ENCODE measurements at places on chromosomes 16 and 17.
A peak's percentile ranks its signal among the peaks of the same experiment; 100 is the strongest.

- no peak for DNase-seq
Observed at GRCh38 chr16:10906914-10907756, 30.1 kb downstream of the CIITA start.

DNA sequence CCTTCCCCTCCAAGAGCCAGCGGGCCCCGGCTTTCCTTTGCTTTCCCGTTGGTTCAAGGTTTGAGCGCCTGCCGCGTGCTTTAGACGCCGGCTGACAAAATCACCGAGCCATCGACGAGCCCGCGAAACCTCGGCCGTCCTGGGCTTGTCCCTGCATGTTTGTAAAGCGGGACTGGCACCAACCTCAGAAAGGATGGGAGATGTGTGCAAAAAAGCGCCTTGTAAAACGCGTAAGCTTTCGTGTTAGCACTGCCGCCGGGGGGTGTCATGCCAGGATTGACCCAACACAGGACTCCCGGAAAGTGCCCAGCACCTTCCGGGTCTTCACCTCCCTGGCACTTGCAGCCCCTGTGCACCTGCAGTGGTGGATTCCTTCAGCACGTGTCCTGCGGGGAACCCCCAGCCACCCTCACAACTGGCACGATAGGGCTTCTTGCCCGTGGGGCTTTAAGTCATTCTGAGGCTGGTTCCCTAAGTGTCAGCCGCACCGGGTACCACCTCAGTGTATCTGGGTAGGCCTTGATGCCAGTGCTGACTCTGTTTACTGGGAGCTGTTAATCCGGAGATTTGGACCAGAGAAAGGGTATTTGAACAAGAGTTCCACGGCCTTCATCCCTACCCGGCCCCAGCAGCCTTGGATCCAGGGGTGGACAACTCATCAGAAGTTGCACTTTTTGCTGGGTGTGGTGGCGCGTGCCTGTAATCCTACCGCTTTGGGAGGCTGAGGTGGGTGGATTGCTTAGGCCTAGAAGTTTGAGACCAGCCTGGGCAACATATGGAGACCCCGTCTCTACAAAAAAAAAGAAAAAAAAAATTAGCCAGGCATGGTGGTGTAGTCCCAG, 817 bp downstream of the NDUFAF8 start:
- DNase-seq = peak; percentile 22

GRCh38 chr17:67521775-67522069, 144.6 kb downstream of the PITPNC1 start:
- no peak for DNase-seq

DNA sequence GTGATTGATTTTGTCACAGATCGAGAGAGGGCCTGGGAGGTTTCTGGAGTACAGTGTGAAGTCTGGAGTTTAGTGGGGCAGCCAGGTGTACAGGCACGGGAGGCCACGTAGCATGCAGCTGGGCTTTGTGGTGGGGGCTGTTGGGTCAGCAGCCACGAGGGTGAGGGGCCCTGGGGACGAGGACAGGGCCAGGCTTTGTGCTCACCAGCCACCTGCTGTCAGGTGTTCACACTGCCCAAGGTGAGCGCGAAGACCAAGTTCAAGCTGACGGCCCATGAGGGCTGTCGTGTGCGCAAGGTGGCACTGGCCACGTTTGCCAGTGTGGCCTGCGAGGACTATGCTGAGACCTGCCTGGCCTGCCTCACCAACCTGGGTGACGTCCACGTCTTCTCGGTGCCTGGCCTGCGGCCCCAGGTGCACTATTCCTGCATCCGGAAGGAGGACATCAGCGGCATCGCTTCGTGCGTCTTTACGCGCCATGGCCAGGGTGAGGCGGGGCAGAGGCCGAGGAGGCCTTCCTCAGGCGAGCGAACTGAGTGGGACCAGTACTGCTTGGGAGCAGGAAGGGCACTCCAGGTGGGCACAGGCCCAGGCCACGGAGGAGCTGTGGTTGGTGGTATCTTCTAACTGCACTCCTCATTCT, 15.9 kb downstream of the LLGL1 start:
- DNase-seq = no peak

- no peak for DNase-seq
Observed at GRCh38 chr16:50273888-50274325, 7.6 kb downstream of the ADCY7 start.

- DNase-seq = no peak
Observed at GRCh38 chr17:19702217-19702641, 14.2 kb downstream of the SLC47A2 start.

DNA sequence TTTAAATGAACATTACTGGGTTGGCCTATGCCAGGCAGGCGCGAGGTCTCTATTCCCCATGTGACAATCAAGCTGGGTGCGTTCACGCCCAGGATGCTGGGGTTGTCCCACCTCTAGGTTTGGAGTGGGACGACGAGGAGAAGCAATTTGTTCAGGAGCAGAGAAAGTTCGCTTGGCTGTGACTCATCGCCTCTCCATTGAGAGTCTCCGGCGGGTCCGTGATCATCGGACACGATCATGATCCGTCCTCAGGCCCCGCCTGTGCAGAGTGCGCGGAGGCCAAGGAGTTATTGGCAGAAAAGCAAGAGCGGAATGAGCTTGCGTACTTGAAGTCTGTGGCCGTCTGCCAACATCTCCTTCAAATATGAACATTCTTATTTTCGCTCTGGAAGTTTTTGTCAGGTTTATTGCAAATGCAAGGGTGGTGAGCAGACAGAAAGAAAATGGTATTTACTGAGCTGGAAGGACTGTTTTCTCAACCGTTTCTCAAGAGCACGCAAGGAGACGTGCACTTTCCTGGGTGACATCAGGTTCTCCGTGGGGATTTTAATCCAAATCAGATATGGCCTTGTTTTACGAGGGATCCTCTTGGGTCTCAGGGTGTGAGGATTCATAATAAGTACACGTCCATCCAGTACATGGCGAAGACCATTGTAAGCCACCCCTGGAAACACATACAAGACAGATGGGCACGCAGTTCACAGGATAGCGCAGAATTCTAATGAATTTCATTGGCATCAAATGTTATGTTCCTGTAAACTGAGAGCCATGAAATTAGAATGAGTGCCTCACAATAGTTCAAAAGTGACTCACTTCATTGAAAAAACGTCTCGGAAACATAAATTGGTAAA, 70.1 kb upstream of the CREBBP start:
- no peak for DNase-seq

- no peak for DNase-seq
Observed at GRCh38 chr17:29713626-29714025, 90.9 kb upstream of the CORO6 start.

GRCh38 chr17:7431231-7431630, 2.6 kb downstream of the SPEM3 start:
- no peak for DNase-seq

GRCh38 chr16:82067042-82067803, 32.2 kb downstream of the HSD17B2 start:
- DNase-seq = no peak

- no peak for DNase-seq
Observed at GRCh38 chr17:62749926-62750325, 58.2 kb downstream of the MARCHF10 start.

- DNase-seq = no peak
Observed at GRCh38 chr17:31754239-31754945, 104.7 kb downstream of the COPRS start.

DNA sequence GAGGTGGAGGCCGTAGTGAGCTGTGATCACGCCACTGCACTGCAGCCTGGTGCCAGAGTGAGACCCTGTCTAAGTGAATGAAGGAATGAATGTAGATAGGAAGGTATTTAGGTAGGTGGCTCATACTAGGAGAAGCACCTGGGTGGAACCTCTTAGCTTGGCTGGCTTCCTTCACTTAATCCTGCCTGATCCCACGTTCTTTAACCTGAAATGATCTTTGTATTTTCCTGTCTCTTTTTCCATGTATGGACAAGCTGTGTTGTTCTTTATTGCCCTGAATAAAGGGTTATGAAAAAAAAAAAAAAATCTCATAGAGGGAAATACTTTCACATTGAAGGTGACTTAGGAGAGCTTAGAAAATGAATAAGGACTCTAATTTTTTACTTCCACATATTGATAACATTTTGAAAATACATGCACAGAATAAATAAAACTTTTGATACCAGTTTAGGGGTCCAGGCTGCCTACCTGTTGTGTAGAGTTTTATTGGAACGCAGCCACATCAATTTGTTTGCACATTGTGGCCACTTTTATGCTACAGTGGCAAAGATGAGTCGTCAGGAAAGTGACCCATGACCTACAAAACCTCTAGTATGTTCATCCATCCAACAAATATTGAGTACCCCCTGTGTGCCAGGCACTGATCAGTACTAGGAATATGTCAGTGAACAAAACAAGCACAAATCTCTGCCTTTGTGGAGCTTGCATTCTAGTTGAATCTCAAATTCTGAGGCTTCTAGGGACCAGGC, 44.6 kb downstream of the VPS35L start:
- DNase-seq = no peak

DNA sequence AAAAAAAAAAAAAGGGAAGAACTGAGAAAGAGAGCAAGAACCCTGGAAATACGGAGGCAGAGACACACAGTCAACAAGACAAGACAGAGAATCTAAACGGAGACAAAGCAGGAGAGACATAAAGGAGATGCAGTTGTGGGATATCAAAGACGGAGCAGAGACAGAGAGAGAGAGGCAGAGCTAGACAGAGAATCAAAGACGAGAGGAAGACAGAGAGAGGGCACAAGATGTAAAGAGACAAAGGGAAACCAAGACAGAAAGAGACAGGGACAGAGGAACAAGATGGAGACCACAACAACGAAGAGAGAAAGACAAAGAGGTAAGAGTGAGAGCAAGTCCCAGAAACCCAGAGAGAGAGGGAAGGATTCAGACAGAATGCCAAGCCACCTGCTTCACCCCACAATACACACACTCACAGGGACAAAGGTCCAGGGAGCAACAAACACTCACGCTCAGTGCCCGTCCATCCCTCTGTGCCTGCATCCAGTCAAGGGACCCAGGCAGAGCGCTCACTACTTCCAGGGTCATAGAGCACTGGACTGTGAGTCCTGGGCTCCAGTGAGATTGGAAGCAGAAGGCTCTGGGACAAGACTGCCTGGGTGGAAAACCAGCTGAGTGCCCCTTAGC, 88.9 kb downstream of the C16orf78 start:
- DNase-seq = no peak

DNA sequence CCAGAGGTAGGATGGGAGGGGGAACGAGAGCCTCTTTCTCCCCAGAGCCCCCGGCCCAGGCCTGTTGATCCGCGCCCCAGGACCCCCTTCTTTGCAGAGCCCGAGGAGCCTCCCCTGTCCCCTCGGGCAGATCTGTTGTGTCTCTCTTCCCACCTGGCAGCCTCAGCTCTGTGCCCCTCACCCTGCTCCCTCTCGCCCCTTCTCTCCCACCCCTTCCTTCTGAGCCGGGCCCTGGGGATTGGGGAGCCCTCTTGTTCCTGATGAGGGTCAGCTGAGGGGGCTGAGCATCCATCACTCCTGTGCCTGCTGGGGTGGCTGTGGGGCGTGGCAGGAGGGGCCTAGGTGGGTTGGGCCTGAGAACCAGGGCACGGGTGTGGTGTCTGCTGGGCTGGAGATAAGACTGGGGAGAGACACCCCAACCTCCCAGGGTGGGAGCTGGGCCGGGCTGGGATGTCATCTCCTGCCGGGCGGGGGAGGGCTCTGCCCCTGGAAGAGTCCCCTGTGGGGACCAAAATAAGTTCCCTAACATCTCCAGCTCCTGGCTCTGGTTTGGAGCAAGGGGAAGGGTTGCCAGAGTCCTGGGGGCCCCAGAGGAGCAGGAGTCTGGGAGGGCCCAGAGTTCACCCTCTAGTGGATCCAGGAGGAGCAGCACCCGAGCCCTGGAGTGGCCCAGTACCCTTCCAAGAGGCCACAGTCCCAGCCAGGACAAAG, 65.4 kb downstream of the MRC2 start:
- DNase-seq = no peak

DNA sequence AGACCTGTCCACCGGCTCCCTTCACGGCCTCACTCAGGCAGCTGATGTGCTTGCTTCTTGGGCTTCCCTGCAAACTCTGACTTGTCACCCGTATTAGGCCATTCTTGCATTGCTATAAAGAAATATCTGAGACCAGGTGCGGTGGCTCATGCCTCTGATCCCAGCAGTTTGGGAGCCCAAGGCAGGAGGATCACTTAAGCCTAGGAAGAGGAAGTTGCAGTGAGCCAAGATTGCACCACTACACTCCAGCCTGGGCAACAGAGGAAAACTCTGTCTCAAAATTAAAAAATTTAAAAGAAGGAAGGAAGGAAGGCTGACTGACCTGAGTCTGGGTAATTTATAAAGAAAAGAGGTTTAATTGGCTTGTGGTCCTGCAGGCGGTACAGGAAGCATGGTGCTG, 17.0 kb downstream of the SOST start:
- no peak for DNase-seq
